ENCODE measurements at places on chromosomes 13 and 19. TPM values are rescaled to one million over a fixed set of nuclear protein-coding genes. Genes with fewer than 3 reads are reported as not detected.

The MEF2B gene
- total RNA-seq: 4.3 TPM

The LGALS14 gene
- total RNA-seq: 1.6 TPM

The SIGLEC14 gene
- not detected for total RNA-seq

The CPB2 gene
- not detected for total RNA-seq

The PSG1 gene
- total RNA-seq: not detected

The CA11 gene
- 12.7 TPM for total RNA-seq

The FKRP gene
- 11.4 TPM for total RNA-seq

The GIPC3 gene
- total RNA-seq: 0.19 TPM

The ASPDH gene
- not detected for total RNA-seq

The IGFL3 gene
- not detected for total RNA-seq
